ENCODE measurements at places on chromosomes 5 and 9.

- DNase-seq, result no peak
Measured at GRCh38 chr5:142569905-142570304, 116.0 kb downstream of the FGF1 start.

DNA sequence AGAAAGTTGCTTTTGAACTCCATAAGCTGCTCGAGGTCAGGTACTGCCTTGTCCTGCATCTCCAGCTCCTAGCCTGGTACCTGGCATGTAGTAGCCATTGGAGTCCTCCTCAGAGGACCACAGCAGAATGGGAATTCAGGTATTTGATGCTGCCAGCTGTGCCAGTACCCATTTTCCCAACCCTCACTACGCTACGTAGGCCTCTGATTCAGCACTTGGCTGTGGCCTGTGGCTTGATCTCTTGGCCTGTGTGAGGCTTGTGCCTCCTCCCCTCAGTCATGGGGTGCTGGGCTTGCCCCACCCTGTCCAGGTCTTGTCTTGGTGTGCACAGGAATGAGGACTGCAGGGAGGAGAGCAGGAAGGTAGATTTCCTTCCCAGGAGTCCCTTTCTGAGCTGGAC, 11.8 kb downstream of the OTULIN start:
- no peak for DNase-seq

DNA sequence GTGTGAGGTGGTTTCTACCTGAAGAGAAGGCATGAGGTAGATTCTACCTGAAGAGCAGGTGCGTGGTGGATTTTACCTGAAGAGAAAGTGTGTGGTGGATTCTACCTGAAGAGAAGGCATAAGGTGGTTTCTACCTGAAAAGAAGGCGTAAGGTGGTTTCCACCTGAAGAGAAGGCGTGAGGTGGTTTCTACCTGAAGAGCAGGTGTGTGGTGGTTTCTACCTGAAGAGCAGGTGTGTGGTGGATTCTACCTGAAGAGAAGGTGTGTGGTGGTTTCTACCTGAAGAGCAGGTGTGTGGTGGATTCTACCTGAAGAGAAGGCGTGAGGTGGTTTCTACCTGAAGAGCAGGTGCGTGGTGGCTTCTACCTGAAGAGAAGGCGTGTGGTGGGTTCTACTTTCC, 192.8 kb downstream of the MED10 start:
- DNase-seq, result no peak

- no peak for DNase-seq
Measured at GRCh38 chr5:43096916-43097315, 23.8 kb upstream of the ZNF131 start.

- no peak for DNase-seq
Measured at GRCh38 chr5:180049185-180049548, 22.4 kb downstream of the RNF130 start.

DNA sequence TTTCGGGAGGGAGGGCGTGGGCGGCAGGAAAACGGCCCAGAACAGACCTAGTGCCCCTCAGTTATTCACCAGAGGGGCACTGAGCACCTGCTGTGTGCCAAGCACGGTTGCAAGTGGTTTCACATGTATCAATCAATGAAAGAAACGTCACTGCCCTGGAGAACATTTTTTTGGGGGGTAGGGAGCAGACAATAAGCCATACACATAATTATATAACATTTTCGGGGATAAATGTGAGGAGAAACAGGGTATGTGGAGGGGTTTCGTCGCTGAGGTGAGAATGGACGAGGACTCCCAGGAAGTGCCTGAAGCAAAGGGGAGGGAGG, 444 bp upstream of the ZNF354A start:
- no peak for DNase-seq

DNA sequence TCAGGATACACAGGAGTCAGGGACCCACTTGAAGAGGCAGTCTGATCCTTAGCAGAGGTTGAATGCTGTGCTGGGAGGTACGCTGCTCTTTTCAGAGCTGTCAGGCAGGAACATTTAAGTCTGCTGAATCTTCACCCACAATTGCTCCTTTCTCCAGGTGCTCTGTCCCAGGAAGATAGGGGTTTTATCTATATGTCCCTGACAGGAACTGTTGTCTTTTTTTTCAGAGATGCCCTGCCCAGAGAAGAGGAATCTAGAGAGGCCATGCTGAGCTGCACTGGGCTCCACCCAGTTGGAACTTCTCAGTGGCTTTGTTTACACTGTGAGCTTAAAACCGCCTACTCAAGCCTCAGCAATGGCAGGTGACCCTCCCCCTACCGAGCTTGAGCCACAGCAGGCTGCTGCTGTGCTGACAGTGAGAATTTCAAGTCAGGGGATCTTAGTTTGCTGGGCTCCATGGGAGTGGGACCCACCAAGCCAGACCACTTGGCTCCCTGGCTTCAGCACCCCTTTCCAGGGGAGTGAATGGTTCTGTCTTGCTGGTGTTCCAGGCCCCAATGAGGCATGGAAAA, 169.0 kb downstream of the FBXL17 start:
- no peak for DNase-seq

GRCh38 chr5:3225201-3225960, 370.3 kb upstream of the IRX1 start:
- no peak for DNase-seq

GRCh38 chr5:71924325-71924724, 182.9 kb upstream of the MAP1B start:
- DNase-seq, result no peak

- no peak for DNase-seq
Measured at GRCh38 chr5:103758996-103759395, 196.4 kb upstream of the NUDT12 start.

DNA sequence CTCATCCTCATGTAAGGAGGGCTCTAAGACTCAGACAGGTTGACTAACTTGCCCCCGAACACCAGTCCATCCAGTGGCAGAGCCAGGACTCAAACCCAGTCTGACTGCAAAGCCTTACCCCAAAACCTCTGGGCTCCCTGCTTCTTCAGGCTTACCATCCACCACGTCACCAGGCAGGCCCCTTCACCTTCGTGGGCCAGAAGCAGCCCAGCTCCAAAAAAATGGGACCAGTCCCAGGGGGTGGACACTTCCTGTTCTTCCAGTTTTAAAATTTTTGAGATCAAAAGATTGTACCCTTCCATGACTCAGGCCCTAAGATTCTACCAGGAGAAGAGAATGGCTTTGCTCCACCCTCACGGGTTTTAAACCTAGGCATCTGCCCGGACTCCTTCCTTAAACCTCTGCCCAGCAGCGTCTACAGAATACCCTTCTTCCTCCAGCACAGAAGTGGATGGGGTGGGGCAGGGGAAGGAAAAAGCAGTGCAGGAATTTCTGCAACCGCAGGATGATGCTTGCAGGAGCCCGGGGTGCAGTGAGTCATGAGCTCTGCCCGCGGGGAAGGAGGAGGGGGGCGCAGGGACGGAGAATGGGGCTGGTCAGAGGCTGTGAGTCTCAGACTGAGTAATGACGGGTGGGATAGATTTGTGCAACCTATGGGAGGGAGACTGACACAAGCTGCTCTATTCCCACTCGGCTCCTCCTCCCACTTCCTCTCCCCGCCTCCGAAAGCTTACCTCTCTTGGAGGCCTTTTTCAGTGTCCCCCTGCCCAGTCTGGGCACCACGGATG, 50.4 kb upstream of the STXBP1 start:
- no peak for DNase-seq

DNA sequence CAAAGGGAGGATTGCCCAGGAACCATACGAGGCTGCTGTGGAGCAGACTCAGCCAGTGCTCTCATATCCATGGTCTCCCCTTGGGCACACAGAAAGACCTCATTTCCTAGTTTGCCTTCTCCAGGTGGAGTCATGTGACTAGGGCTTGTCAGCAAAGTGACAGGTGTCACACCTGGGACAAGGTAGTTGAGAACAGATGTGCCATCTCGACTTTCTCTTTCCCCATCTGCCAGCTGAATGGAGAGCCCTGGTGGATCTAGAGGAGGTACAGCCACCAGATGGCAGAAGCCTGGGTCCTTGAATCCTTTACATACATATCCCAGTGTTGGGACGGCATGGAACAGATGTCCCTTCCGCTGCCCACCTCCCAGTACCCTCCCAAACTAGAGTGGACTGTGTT, 42.9 kb upstream of the ALDOB start:
- DNase-seq, result no peak

DNA sequence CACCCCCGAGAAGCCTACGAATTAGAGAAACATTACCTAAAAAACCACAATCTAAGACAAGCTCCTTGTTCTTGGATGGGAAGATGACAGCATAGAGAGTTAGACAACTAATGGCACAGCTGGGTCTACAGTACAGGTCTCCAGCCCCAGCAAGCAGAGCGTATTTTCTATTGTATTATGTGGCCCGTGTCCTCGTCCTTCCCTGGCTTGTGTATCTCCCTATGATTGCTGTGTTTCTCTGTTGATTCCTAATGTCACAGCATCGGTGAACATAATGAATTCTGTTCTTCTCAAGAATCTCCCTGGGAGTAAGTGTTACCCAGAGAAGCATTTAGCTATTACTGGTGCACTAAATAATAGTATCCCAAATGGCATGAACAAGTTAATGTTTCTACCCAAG, 66.8 kb upstream of the CEP78 start:
- DNase-seq, result no peak

GRCh38 chr9:83505282-83505681, 32.9 kb downstream of the FRMD3 start:
- DNase-seq, result peak; percentile 7

GRCh38 chr5:173659423-173659822, 43.0 kb upstream of the BOD1 start:
- no peak for DNase-seq

- DNase-seq, result no peak
Measured at GRCh38 chr5:136413196-136413595, 47.9 kb upstream of the TRPC7 start.

DNA sequence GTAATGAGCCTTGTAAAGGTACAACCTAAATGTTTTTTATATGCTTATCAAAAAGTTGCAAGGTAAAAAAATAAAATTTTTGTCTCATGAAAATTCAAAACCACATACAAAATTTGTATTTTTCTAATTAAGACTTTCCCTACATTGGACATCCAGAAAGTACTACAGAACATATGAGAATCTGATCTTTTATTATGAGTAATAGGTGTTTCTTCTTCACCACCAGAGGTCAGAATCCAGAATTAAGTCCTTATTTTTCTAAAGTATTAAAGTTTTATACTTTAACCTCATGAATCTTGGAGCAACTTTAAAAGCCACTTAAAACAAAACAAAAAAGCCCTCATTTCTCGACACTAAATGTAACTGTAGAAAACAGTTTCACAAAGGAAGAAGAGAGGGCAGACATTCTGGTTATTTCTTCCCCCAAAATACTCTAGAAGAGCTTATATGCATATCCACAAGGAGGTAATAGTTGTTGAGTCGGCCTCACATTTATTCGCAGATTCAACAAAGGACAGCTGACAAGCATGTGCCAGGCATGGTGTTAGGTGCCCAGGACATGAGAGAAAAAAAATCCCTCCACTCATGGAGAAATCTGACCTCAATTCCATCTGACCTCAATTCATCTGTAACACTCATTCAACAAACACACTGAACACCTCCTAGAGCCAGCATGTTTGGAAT, 69.3 kb downstream of the MLLT3 start:
- no peak for DNase-seq

DNA sequence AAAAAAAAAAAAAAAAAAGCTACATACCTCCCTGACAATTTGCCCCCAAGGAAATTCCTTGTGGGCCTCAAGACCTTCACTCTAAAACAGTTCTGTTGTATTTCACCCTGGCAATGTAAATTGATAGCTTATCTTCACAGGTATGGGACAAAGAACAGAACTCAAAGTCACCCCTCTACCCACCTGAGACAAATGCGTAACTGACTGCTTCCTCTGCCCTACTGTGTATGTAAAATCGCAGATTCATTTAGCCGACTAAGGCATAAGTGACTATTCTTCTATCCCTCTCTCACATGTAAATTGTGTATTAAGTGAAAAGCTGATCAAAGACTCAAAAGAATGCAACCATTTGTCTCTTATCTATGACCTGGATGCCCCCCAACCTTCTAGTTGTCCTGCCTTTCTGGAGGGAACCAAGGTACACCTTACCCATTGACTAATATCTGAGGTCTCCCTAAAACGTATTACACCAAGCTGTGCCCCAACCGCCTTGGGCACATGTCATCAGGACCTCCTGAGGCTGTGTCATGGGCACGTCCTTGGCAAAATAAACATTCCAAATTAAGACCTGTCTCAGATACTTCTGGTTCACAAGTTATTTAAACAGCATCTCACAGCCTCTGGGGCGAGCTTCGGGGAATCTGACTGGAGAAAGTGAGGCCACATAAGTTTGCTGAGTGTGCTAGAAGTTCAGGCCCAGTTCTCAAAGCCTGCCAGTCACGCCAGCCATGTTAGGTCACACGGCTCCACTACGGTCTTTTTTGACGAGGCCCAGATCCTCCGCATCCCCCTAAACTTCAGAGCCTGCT, 954 bp downstream of the TBCA start:
- DNase-seq, result no peak

GRCh38 chr9:81653240-81653639, 36.1 kb downstream of the TLE1 start:
- DNase-seq, result no peak

- no peak for DNase-seq
Measured at GRCh38 chr5:76579166-76579937, 43.9 kb downstream of the F2RL2 start.

DNA sequence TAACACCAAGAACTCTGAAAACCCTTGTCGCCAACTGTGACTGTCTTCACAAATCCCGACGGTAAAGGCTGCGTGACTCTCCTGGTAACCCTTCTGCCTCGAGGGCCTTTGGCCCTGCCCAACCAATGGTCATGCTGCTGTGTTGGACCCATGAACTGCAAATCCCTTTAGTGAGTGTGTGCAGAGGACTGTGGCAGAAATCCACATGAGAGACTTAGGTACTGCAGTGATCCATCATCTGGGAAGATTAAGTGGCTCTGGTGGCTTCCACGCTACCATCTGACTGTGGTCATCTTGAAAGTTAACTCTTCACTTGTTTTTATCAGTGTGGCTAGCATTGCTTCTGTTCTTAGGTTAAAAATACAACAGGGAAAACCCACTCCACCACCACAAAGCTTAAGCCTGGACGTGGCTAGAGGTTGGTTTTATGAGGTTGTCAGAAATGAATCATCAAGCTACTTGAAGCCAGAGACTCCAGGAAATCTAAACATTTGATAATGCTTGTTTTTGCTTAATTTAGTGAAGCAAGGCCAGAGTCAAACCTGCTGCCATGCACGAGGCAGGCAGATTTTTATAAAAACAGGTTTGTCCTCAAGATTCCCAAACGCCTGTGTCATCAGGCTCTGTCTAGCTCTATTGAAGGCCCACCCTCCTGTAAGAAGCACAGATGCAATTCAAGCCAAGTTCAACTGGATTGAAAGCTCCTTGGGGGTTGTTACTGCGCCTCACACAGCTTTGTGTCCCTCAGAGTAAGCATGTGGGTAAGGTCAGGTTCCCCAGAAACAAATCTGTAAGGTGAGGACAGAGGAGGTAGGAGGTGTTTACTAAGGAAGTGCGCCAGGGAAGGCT, 52.7 kb upstream of the ERCC6L2 start:
- no peak for DNase-seq

DNA sequence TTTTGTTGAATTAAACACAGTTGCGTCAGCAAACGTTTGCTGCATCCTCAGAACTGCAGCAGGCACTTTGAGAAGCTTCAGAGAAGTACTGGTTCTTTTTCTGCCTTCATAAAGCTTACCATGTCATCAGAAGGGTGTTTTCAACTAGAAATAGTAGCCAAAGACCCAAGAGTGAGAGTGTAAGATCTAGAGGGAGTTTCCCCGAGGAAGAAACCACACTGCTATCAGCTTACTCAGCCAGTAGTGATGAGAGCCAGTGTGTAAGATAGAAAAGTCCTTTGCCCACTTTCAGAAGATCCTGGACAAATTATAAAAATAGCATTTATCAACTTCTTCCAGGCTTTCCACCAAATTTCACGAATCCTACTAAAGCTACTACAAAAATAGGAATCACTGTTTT, 154.5 kb downstream of the PAPPA start:
- DNase-seq, result no peak

- DNase-seq, result no peak
Measured at GRCh38 chr9:136902259-136902821, 16.0 kb downstream of the TRAF2 start.
